ENCODE measurements at places on chromosomes 4 and X.

GRCh38 chr4:153022241-153022715 lies 86.2 kb downstream of the FHDC1 start:
- peak; percentile 86 for DNase-seq

DNA sequence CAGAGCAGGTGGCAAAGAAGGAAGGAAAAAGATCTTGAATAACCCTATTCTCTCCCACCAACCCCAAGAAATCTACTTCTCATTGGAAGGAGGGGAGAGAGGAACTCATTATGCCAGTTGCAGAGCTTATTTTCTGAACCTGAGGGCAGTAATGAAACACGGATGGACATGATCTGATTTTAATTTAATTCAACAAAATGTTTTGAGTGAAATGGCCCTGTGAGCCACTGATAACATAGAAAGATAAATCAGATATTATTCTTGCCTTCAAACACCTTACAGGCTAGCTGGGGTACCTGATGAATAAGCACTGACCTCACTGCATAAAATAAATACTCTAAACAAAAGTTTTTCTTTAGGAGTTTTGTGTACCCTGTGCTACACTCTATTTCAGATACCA lies 30.3 kb downstream of the DAPP1 start:
- DNase-seq: no peak

DNA sequence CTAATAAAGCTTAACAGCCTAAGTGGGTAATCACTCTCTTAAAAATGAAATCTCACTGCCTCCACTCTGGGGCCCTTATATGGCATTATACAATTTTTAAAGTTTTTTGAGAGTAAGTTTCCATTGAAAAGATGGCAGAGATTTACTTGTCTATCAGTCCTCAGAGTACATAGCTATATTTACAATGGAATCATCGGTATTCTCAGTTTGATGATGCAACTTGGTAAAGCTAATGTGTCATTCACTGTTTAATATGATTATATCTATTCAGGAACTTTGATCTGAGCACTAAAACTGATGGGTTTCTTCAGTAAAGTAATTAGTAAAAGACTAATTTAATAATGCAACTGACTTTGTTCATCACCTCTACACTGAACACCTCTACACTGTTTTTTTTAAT lies 51.6 kb downstream of the CT47B1 start:
- no peak for DNase-seq

DNA sequence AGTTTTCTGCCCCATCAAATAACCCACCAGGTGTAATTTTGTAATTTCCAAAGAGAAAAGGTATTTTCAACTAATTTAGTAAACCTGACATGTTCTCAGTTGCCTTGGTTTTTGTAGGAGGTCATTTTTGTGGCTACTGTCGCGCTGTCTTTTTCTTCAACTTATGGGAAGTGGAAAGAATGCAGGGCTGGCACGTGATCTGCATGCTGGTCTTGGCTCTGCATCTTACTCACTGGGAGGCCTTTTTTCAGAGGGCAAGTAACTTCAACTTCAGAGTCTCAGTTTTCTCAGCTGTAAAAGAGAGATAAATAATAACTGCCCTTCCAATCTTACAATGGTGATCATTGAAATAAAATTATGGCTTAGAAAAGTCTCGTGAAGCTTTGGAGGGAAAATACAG lies 109.9 kb upstream of the SMIM10 start:
- no peak for DNase-seq

DNA sequence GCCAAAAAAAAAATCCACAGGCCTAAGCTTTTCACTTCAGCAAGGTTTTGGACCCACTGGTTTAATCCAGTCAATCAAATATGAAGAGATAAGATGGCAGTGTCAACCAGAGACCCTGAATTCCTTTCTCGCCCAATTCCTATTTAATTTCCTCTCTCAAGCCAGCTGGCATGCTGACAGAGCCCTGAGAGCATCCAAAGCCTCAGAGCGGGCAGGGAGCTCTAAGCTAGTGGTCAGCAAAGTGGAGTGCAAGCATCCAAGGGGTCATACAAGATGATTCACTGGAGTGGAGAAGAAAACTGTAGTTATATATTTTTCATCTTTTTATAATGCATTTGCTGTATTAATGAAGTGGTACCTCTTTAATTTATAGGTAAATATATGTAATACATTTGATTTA lies 37.8 kb upstream of the PRPS2 start:
- no peak for DNase-seq

GRCh38 chrX:19545651-19546050 lies 30.3 kb upstream of the MAP3K15 start:
- no peak for DNase-seq

DNA sequence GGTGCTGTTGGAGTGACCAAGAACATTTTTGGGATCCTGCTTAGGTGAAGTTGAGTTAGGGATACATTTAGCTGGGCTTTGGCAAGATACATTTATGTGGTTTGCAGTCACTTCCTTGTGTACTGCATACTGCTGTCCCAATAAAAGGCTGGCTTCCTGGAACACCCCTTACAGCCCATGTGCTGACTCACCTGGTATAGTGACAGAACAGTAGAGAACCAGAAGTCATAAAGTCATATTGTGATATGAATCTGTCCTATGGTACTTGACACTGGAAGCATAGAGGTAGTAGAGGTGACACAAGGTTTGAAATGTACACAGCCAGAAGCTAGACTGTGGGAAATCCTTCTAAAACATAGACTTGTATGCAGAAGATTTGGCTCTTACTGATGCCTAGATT lies 55.3 kb upstream of the SLC25A43 start:
- no peak for DNase-seq

GRCh38 chr4:155245105-155245504 lies 36.7 kb downstream of the NPY2R start:
- DNase-seq: no peak

- no peak for DNase-seq
Measured at GRCh38 chrX:117335209-117335608, 781.4 kb downstream of the KLHL13 start.

DNA sequence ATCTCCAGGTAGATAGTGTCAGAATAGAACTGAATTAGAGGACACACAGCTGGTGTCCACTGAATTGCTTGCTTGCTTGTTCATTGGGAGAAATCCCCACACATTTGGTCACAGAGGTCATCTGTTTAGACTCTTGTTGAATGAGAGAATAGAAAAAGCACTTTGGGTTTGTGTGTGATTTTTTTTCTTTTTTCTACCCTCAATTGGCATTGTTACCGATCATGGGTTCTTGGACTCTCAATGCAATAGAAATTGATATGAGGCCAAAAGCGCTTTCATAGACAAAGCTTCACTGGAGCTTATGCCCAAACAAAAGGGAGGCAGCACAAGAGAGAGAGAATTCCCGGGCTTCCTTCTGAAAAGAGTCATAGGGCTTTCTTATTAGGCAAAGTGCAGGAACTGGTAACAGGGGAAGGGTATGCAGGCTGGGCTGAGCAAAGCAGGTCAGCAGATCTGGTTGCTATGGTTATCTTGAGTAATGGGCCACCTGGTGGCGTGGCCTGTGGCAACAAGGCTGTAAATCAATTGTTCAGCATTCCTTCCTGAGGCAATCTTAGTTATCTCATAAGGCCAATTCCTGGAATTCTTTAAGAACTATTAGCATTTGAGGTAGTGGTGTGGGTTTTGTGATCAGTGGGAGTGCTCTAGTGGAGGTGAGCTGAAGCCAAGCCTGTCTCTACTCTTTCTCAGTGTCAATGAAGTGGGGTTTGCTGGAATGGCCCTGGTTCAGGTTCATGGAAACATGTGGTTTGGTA lies 5.3 kb upstream of the GPR82 start:
- DNase-seq: no peak

DNA sequence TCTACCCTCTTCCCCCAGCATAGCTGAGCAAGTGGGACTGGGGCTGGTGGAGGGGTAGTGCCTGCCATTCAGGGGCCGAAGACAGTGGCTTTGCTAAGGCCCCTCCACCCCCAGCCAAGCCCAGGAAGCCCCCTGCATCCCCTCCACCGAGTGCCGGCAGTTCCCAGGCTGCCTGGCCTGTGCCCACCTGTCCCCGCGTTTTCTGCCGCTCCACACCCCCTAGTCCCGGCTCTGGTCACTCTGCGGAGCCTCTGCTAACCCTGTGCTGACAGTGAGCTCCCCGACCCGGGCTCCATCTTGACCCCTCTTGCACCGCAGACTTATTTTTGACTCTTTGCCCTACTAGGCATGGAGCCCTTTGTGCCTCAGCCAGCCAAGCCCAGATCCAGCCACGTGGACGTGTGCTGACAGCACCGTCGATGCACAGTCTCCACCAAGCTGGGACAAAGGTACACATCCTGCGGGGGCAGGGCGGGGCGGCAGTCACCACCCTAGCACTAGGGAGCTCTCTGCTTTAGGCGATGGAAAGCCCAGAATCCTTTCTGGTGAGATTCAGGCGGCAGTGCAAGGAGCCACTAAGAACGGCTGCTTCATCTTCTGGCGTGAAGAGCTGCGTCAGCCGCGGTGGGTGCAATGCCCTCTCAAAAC lies 96.6 kb downstream of the PHKA2 start:
- DNase-seq: peak; percentile 69

DNA sequence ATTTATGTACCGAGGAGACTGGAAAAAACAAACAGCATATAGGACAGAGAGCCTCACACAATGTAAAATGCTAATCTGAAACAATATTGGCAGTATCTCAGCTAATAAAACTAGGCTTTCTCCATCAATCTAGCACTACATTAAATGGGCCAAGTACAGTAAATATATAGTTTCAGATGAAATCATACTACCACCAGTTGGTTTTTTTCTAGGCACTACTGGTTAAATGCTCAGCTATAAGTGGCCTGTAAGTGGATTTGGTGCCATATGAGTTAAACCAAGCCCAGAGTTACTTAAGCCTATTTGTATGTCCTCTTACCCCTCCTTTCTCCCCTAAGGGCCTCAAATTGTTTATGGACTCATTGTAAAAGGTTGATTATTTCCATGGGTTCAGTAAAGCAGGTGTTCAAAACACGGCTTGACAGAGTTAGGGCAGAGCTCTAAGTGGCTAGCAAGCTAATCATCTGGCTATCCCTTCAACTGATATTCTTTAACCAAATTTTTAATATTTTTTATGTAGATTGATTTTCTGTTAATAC lies 57.5 kb downstream of the FAM13A start:
- DNase-seq: no peak

DNA sequence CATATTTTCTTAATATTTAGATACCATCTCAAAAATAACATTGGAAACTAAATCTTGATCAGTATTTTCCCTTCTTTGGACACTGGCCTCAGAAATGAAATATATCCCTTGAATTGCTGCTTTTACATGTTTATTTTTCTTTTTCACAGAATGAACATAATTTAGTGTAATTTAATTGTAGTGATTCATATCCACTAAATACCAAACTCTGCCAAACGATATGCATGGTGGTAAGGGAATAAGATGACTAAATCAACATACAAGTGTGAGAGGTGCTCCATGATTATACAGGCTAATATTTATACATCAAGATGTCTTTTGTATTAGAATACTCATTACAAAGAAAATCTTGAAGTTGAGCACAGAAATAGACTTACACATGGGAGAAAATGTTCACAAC lies 216.8 kb upstream of the PACRGL start:
- no peak for DNase-seq

DNA sequence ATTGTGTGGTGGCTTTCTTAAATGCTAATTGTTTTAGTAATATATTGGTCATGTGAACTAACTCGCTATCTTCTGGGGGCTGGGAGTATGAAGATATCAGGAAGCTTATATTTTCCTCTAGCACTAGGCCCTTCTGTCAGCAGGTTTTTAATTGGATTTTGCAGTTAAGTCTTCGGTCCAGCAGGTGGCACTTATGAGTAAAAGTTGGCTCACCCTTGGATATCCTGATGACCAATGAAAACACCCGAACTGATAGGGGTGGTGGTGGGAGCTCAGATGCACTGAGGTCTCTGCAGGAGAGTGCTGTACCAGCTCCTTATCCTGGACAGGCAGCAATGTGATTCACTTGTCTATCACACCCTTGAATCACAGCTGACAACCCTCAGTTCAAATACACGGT lies 1365.8 kb upstream of the DIAPH2 start:
- no peak for DNase-seq

GRCh38 chr4:3111461-3111860 lies 37.0 kb downstream of the HTT start:
- no peak for DNase-seq

DNA sequence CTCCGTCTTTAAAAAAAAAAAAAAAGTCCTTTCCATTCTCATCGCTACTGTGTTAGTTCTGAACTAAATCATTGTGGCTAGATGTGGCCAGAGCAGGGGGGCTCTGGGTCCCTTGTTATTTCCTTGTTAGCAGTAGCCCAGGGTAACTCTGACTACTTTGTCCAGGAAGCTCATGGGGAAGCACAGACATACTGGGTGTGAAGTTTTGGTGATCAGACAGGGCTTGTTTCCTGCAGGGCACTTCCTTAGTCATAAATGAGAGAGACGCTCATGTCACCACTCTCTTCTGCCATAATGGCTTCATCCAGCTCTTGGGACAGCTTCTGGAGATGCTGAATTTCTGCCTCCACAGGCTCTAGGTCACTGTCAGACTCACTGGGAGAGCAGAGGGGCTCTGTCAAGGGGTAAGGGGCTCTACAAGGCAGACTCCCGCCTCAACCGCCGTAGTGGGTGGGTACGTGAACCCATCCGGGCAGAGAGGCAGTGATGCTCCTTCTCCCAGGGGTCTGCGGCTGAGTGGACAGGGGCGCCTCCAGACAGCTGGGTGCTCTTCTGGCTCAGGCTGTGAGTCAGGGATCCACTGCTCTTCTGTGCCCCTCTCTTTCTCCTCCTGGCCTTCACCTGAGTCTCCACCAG lies 12.9 kb downstream of the STIM2 start:
- DNase-seq: no peak

DNA sequence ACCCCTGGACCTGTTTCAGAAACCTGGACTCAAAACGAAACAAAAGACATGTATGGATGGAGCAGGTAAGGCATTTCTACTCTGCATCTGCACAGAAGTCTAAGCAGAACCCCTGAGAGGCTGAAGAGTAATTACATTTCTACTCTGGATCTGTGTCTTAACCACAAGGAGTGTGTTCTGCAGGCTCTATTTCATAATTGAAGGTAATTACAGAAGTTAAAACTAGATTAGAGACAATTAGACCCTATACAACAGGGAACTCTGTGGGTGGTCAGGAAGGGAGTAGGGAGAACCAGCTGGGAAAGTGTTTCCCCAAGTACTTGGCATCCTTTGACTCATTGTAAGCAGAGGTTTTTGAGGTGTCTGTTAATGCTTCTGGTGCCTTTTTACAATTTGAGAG lies 69.8 kb downstream of the IGSF1 start:
- DNase-seq: no peak

Measured in upper lobe of right lung (tissue), 1 donor.